Stimulated activated CD8-positive, alpha-beta memory T cell treated with anti-CD3 and anti-CD28 coated beads, Interleukin-15, amount 100 ng/mL, for 24 hours (primary cell): ENCODE measurements at places on chromosomes 1 and 21.

GRCh38 chr21:44994047-44994694, 54.3 kb downstream of the SLX9 start:
- no peak for DNase-seq

DNA sequence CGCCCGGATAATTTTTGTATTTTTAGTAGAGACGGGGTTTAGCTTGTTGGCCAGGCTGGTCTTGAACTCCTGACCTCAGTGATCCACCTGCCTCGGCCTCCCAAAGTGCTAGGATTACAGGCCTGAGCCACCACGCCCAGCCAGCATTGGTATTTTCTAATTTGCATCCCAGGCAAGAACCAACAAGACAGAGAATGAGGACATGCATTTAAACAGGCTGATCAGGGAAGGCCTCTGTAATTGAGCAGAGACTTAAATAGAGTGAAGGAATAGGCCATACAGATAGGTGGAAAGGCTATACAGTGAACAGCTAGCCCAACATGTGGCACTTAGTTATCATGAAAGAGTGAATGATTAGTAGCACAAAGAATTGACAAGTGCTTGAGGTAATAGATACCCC, 230.4 kb downstream of the SLC35F3 start:
- no peak for DNase-seq

GRCh38 chr21:38383411-38384237, 114.7 kb downstream of the ERG start:
- no peak for DNase-seq

GRCh38 chr1:59123081-59123681, 173.7 kb upstream of the FGGY start:
- no peak for DNase-seq

DNA sequence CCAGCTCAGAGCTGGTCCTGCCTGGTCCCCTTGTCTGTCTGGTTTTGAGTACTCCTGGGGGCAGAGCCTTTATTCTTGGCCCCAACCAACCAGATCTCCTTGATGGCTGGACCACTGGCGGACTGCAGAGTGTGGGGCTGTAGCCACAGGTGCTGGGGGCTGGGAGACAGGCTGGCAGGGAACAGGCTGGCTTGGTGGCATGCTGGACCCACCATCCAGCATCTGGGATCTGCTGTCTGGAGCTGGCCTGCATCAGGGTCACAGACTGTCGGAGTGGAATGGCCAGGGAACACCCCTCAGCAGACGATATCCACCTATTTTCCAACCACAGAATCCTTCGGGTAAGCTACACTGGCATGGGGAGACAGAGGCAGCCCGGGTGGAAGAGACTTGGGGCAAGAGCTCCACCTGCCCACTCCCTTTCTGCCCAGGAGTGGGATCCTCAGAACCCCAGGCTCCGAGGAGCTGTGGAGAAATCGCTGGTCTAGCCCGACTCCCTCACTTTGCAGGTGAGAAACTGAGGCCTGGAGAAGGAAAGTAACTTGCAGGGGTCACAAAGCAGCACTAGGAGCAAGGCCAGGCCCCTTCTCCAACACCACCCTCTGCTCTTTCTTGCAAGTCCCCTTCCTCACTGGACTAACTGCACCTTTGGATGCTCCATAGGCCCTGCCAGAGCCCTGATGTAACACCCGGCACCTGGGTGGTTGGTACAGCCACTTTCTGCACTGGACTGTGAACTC, 40.6 kb downstream of the TNNT2 start:
- DNase-seq, result no peak

DNA sequence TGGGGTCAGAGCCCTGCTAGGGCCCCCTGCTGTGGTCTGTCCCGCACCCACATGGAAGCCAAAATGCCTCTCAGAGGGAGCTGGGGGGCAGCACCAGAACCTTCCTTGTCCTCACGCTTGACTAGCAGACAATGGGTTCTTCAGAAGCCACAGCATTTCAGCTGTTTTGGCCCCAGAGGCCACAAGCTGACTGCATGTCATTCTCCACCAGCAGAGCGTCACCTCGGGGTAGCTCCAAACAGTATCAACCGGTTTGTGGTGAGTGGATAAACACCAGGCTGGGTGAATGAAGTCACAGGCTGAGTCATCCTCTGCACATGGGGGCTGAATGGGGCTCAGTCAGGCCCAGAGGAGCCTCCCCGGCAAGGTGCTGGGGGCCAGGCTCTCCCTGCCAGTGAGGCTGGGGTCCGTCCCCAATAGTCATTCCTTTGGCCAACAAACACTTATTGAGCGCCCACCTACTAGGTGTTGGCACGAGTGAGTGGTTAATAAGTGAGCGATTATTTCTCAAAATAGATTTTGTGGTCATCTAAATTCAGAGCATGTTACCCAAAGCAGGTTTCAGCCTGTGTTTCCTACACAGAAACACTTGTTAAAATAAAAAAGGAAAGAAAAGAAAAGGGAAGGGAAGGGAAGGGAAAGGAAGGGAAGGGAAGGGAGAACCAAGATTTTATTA, 9.1 kb downstream of the OLIG1 start:
- no peak for DNase-seq

GRCh38 chr1:93253516-93253915, 73.0 kb downstream of the CCDC18 start:
- DNase-seq, result no peak

GRCh38 chr1:30253807-30254440, 469.5 kb downstream of the MATN1 start:
- DNase-seq, result no peak

DNA sequence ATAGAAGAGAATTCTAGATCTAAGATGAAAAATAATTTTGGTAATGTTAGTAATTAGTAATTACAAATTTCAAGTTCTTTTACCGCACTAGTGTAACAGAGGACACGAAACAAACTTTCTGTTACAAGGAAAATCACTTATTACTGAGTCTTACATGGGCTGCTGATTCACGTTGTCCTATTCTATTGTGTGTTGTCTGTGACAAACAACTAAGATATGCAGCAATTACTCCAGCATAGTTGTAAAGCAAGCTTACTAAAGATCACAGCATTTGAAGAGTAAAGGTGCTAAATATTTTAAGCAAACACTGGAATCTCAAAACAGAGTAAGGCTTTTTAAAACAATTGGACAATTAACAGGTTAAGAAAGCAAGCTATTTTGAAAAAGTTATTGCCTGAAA, 502.3 kb downstream of the KCNT2 start:
- no peak for DNase-seq

DNA sequence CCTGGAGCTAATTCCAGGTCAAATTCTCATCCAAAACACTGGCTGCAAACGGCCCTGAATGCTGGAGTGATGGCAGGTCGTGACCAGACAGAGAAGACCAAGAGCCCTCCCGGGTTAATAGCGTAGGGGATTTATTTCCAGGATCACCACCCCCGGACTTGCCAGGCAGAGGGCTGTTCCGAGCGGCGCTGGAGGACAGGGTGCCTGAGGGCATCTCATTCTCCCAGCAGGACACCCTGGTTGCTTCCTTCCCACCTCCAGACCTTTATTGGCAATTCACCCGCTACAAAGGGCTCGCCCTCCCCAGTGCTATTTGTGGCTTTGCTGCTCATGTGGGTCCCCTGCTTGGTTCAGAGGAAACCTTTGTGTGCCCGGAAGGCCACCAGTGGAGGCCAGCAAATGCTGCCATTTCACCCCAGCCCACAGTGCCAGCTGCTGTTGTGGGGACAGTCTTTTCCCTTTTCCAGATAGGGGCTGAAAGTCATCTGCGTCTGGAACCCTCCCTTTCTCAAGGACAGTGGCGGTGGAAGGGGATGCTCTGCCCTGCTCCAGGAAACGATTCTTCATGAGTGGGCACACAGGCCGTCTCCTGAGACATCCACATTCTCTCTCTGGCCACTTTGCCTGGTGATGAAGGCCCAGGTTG, 19.0 kb upstream of the C1orf174 start:
- no peak for DNase-seq

- peak; percentile 24 for DNase-seq
Measured at GRCh38 chr1:36322786-36323635, 434 bp downstream of the EVA1B start.

DNA sequence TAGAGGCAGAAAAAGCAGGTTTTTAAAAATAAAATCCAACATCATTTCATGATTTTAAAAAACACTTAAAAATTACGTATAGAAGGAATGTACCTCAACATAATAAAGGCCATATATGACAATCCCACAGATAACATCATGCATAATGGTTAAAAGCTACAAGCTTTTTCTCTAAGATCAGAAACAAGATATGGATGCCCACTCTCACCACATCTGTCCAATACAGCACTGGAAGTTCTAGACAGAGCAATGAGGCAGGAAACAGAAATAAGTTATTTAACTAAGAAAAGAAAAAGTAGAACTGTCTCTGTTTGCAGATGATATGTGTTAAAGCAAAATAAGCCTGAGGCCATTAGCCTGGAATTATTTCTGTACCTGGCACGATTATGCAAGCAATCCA, 96.3 kb downstream of the UCHL5 start:
- DNase-seq, result no peak

GRCh38 chr1:245126530-245126929, 28.3 kb upstream of the KIF26B start:
- no peak for DNase-seq

DNA sequence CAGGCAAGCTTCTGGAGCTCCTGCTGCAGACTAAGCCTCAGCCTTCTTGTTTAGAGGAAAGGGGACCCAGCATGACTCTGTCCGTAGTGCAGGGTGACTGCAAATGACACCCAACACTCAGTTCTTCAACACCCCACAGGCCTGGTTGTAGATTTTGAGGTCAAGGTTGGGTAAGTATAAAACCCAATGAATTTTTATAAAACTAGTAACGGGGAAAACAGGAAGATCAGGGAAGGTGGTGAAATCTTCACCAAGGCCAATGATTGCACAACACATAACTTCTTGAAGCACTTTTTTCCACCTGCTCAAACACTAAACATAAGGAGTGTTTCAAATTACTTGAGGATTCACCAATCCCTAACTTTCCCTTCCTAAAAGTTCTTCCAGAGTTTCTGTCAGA, 89.4 kb upstream of the JAK1 start:
- no peak for DNase-seq

GRCh38 chr1:7646981-7647901, 123.9 kb upstream of the VAMP3 start:
- DNase-seq, result peak; percentile 66

DNA sequence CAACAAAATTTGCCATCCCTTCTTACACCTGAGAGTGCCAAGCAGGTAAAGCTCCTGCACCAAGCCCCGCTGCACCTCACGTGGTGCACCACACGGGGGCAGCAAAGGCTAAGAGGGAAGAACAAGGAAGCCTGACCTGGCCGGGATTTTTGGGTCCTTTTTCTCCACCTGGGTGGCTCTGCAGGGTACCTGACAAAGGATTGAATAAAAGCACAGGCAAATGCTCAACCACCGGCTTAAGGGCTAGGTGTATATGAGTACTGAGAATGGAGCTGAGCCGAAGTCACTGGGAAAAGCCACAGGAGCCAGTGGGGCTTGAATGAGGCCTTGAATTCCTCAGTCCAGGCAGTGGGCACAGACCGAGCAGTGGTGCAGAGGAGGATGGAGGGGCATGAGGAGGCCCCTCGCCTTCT, 36.4 kb downstream of the ZNF697 start:
- DNase-seq, result peak; percentile 31

DNA sequence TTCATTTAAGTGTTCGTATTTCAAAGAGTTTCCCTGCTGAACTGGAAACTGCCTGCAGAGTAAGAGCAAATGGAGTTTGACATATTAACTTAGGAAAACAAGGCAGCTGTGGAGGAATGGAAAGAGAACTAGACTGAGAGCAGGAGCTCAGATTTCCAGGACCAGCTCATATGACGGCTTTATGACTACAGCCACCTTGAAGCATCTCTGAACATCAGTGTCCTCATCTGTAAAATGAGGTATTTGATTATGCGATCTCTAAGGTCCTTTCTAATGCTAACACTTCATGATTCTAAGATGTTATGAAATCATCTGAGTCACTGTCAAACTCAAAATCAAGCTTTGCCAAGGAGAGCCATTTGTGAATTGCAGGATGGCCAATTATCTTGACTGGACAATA, 112.3 kb downstream of the PRRX1 start:
- no peak for DNase-seq

- no peak for DNase-seq
Measured at GRCh38 chr1:46697053-46697452, 21.9 kb downstream of the EFCAB14 start.

GRCh38 chr1:53888681-53889080, 916 bp downstream of the YIPF1 start:
- DNase-seq, result no peak

GRCh38 chr1:150056407-150056806, 11.2 kb upstream of the VPS45 start:
- no peak for DNase-seq

- no peak for DNase-seq
Measured at GRCh38 chr1:169526120-169526832, 40.5 kb upstream of the SLC19A2 start.

GRCh38 chr1:186289943-186290545, 85.0 kb downstream of the TPR start:
- no peak for DNase-seq

- no peak for DNase-seq
Measured at GRCh38 chr1:33260439-33260838, 4.1 kb downstream of the ZNF362 start.

DNA sequence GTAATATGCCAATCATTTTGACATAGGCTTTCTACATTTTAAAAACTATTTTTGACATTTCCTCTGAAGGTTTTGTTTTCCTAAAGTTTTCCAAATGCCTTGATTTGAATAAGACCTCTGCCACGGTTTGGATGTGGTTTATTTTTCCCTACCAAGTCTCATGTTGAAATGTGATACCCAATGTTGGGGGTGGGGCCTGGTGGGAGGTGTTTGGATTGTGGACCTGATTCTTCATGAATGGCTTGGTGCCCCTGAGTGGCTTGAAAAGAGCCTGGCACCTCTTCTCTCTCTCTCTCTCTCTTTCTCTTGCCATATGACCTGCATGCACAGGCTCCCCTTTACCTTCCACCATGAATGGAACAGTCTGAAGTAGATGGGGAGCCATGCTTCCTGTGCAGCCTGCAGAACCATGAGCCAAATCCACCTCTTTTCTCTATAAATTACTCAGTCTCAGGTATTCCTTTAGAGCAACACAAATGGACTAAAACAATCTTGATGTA, 14.8 kb downstream of the MMEL1 start:
- no peak for DNase-seq

GRCh38 chr1:1833916-1834325, 55.7 kb upstream of the NADK start:
- DNase-seq, result no peak

DNA sequence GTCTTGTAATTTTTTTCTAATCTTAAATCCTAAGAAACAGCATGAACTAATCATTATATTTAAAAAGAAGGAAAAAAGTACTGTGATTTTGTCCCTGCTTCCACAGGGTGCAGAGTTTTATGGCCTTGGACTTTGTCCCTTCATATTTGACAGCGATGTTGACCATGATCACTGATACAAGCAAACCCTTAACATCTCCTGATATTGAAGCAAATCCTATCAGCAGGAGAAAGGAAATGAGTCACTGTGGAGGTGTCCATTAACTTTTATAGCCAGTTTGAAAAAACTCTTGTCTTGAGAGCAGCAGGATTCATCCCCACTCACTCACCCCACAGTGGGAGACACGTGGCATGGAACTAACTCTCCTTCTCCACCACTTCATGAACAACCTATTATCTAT, 5.1 kb upstream of the REG4 start:
- no peak for DNase-seq

GRCh38 chr1:203031467-203031866, 5.2 kb downstream of the PPFIA4 start:
- no peak for DNase-seq
